ENCODE measurements at places on chromosomes 1 and 21. TPM values are rescaled to one million over a fixed set of nuclear protein-coding genes. Genes with fewer than 3 reads are reported as not detected.

- H3K27me3 ChIP-seq, result peaks cover 4% of the 10 kb centered on the region
- no peaks in the 10 kb centered on the region for H3K4me1 ChIP-seq
- H3K27ac ChIP-seq, result no peak overlapping the region
- no peak overlapping the region for H3K4me3 ChIP-seq
- H3K36me3 ChIP-seq, result no peaks in the 10 kb centered on the region
Measured at GRCh38 chr1:233390842-233391737, 63.6 kb downstream of the MAP3K21 start.

- H3K4me3 ChIP-seq, result no peak overlapping the region
- no peaks in the 10 kb centered on the region for H3K36me3 ChIP-seq
- DNase-seq, result no peak
- no peak overlapping the region for H3K27ac ChIP-seq
Measured at GRCh38 chr1:234554218-234554697, 55.7 kb downstream of the IRF2BP2 start.

DNA sequence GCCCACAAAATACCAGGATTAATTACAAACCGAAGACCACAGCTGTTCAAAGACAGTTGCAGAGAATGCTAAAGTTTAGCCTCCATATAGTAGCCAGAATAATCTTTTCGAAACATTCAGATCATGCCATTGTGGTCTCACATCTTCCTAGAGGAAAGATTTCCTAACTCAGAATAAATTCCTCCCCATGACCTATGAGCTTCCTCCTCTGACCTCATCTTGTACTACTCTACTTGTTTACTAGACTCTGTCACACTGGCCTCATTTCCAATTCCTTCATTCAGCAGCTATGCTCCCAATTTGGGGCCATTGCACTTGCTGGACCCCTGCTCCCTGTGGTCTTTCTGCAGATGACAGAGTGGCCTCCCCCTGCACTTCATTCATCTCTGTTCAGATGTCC is 71.8 kb upstream of the LRRC53 start:
- no peak overlapping the region for H3K27ac ChIP-seq
- H3K27me3 ChIP-seq, result no peaks in the 10 kb centered on the region
- no peak for DNase-seq
- no peak overlapping the region for H3K4me3 ChIP-seq
- no peaks in the 10 kb centered on the region for H3K36me3 ChIP-seq

- H3K36me3 ChIP-seq, result no peaks in the 10 kb centered on the region
- H3K4me3 ChIP-seq, result no peak overlapping the region
- H3K4me1 ChIP-seq, result no peaks in the 10 kb centered on the region
- H3K27me3 ChIP-seq, result no peaks in the 10 kb centered on the region
- no peak for DNase-seq
- H3K27ac ChIP-seq, result no peak overlapping the region
Measured at GRCh38 chr1:9957726-9958125, 14.5 kb downstream of the NMNAT1 start.

GRCh38 chr1:12039164-12039525 is 19.8 kb downstream of the MIIP start:
- H3K27me3 ChIP-seq, result no peaks in the 10 kb centered on the region
- H3K27ac ChIP-seq, result no peak overlapping the region
- no peaks in the 10 kb centered on the region for H3K36me3 ChIP-seq
- H3K4me3 ChIP-seq, result no peak overlapping the region

DNA sequence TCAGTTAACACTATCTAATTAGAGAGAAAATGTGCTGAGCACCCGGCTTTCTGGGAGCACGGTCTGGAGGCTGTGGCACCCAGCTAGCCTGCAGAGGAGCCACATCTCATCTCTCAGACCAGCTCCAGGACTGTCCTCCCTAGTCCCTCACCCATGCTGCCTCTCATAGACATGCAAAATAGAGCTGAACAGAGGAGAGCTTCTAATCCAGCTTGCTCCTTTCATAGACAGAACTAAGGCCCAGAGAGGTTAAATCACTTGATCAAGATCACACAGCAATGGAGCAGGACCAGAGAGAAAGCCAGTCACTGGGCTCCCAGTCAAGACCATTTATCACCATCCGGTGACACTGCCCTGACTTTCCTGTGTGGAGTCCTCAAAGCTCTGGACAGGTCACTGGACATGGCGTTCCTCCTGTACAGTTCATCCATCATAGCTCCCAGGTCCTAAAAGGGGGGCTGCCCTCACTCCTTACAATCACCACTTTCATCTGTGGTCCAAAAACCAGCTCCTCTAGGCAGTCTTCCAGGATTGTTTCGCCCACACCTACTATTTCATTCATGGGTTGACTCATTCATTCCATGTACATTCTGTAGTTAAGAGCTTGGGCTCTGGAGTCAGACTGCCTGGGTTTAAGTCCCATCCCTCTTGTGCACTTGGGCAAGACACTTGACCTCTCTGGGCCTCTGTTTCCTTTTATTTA is 8.8 kb upstream of the CAMK2N1 start:
- no peak overlapping the region for H3K4me3 ChIP-seq
- H3K27me3 ChIP-seq, result peaks cover under 1% of the 10 kb centered on the region
- no peak for DNase-seq

DNA sequence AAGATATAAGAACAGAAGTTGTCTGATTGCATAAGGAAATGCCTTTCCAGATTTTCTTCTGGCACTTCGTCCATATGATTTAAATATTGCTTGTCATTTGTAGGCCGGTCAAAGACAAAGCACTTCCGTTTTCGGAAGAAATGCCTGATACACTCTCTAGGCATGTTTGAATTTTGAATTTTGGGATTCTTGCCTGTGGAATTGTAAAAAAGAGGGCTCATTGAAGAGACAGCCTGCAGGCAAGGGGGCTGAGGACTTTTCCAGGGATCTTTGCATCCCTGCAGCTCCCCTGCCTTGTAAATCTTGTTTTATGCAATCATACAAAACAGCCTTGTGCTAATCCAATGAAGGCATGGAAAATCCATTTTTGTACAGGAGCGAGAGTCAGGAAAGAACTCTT is 7.4 kb downstream of the GBP4 start:
- no peaks in the 10 kb centered on the region for H3K27me3 ChIP-seq
- no peak overlapping the region for H3K4me3 ChIP-seq
- no peak for DNase-seq
- peaks cover 93% of the 10 kb centered on the region for H3K36me3 ChIP-seq

DNA sequence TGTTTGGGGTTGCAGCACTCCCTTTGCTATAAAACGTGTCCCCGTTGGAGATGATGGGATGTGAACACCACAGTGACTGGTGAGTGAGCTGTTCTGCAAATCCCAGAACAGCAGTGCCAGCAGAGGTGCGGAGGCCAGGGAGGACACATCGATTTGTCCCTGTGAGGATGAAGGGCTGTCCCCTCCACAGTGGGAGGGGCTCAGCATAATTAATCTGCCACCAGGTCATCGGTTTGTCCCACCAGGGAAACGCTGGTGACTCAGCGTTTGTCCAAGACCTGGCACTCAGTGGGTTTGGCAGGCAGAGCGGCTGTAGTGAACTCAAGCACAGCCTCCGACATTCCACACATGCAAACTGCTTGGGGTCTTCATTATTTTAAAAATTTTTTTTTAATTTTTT is 22.8 kb upstream of the PDE9A start:
- no peak for DNase-seq
- peaks cover 16% of the 10 kb centered on the region for H3K4me1 ChIP-seq
- no peak overlapping the region for H3K27ac ChIP-seq
- no peak overlapping the region for H3K4me3 ChIP-seq
- no peaks in the 10 kb centered on the region for H3K27me3 ChIP-seq
- H3K36me3 ChIP-seq, result no peaks in the 10 kb centered on the region

GRCh38 chr1:224458996-224459395 is 24.4 kb upstream of the WDR26 start:
- H3K4me1 ChIP-seq, result peaks cover 9% of the 10 kb centered on the region
- no peak overlapping the region for H3K27ac ChIP-seq
- no peaks in the 10 kb centered on the region for H3K36me3 ChIP-seq
- no peak overlapping the region for H3K4me3 ChIP-seq
- no peaks in the 10 kb centered on the region for H3K27me3 ChIP-seq

- H3K36me3 ChIP-seq, result peaks cover 33% of the 10 kb centered on the region
- H3K27me3 ChIP-seq, result no peaks in the 10 kb centered on the region
- H3K4me1 ChIP-seq, result no peaks in the 10 kb centered on the region
Measured at GRCh38 chr1:58524353-58524945, 22.1 kb downstream of the OMA1 start.

- no peak overlapping the region for H3K4me3 ChIP-seq
- no peak for DNase-seq
- peaks cover 13% of the 10 kb centered on the region for H3K36me3 ChIP-seq
- no peaks in the 10 kb centered on the region for H3K27me3 ChIP-seq
- H3K27ac ChIP-seq, result no peak overlapping the region
Measured at GRCh38 chr1:90959352-90960206, 62.3 kb downstream of the ZNF644 start.

GRCh38 chr1:114609026-114609425 is 27.6 kb upstream of the BCAS2 start:
- peaks cover 1% of the 10 kb centered on the region for H3K27me3 ChIP-seq
- H3K4me3 ChIP-seq, result no peak overlapping the region
- no peaks in the 10 kb centered on the region for H3K36me3 ChIP-seq
- no peak for DNase-seq
- no peaks in the 10 kb centered on the region for H3K4me1 ChIP-seq
- no peak overlapping the region for H3K27ac ChIP-seq

DNA sequence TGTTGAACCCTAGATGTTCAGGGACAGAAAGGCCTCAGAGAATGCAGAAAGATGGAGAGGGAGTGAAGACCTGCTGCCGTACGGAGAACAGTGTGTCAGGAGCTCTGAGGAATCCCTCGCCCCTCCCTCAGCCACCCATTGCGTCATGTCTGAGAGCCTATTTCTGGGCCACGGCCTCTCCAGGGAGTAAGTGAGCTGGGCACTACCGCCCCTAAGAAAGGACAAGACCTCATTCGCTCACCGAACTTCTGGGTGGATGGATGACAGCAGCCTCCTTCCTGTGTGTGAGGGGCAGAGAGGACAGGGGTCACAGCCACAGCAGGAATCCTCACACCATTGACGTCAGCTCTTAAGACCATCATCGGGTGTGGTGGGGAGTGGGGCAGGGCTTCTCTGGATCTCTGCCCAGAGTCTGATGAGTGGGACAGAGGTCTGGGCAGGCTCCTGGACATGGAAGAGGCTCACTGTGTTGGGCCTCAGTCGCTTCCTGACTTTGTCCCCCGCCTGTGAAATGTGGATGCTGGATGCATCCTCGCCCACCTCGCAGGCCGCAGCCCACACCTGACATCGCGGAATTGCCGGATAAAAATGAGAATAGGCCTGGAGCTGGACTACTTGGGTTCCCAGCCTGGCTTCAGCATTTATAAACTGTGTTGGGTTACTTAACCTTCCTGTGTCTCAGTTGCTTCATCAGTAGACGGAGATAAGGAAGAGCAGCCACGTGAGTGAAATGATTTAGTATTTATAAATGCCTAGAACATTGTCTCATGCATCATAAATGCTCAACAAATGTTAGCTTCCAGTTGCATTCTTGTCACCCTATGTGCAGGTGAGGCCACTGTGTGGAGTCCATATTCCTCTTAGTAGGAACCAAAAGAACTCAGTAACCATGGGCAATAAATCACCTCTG is 238.6 kb downstream of the TRABD2B start:
- peak; percentile 23 for DNase-seq
- H3K4me3 ChIP-seq, result no peak overlapping the region
- H3K4me1 ChIP-seq, result no peaks in the 10 kb centered on the region
- H3K27me3 ChIP-seq, result no peaks in the 10 kb centered on the region

GRCh38 chr1:8721679-8722324 is 95.6 kb downstream of the RERE start:
- no peaks in the 10 kb centered on the region for H3K36me3 ChIP-seq
- H3K27me3 ChIP-seq, result no peaks in the 10 kb centered on the region
- no peaks in the 10 kb centered on the region for H3K4me1 ChIP-seq

GRCh38 chr1:153616917-153617311 is 789 bp upstream of the S100A14 start:
- no peak overlapping the region for H3K4me3 ChIP-seq
- peaks cover 7% of the 10 kb centered on the region for H3K4me1 ChIP-seq
- no peaks in the 10 kb centered on the region for H3K36me3 ChIP-seq
- H3K27me3 ChIP-seq, result no peaks in the 10 kb centered on the region

DNA sequence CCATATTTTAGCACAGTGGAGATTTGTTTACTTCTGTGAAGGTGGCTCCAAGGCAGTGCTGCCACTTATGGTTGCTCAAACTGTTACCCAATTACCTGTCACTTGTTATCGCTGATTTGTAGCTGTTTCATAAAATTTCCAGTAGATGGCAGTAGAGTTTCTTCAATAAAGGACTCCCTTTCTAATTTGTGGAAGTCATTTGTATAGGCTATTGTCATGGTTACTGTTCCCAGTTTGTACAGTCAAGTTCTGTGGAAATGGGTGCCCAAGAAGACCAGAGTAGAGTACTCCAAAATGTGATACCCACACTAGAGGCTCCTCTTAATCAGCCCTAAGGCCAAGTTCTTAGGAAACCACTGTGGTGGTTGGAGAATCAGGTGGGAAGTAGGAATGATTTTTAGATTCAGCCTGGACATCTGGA is 186.1 kb downstream of the CLEC20A start:
- H3K4me3 ChIP-seq, result no peak overlapping the region
- H3K27ac ChIP-seq, result no peak overlapping the region
- no peaks in the 10 kb centered on the region for H3K4me1 ChIP-seq
- no peaks in the 10 kb centered on the region for H3K27me3 ChIP-seq

DNA sequence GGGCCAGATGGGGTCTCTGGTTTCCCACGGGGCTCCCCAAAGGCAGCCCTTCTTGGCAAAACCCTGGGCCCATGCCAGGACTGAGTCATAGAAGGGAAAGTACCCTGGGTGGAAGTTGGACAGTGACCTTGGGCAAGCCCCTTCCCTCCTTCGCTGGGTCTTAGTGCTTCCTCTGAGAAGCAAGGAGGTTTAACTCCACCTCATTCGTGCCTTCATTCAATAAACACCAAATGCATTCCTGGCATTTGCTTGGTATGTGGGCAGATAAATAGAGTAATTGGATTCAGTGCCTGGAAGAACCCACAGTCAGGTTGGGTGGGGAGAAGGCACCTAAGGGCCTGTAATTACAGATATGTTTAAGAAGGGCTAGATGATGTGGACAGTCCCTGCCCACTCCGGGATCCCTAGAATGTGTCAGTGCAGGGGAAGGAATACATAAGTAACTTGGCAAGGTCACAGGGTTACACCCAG is 36.3 kb upstream of the CITED4 start:
- no peaks in the 10 kb centered on the region for H3K36me3 ChIP-seq
- DNase-seq, result no peak
- no peak overlapping the region for H3K4me3 ChIP-seq
- no peaks in the 10 kb centered on the region for H3K27me3 ChIP-seq

Gene TMEM222
- 21.8 TPM for total RNA-seq

Gene MROH7
- total RNA-seq, result 0.19 TPM

Gene MAP10
- total RNA-seq, result 0.99 TPM

Gene IFNLR1
- total RNA-seq, result 1.2 TPM

Gene KCNE2
- not detected for total RNA-seq

Gene DFFA
- 9.1 TPM for total RNA-seq

Gene CD1B
- not detected for total RNA-seq

Gene ZC3H12A
- 164 TPM for total RNA-seq

Gene PLPPR4
- total RNA-seq, result not detected

All from CD4-positive, alpha-beta T cell (primary cell).